NCI-H146 (cell line): ENCODE measurements at places on chromosomes 3 and 15.
A peak's percentile ranks its signal among the peaks of the same experiment; 100 is the strongest.

GRCh38 chr3:177823701-177824189, 626.5 kb upstream of the TBL1XR1 start:
- DNase-seq, result no peak

DNA sequence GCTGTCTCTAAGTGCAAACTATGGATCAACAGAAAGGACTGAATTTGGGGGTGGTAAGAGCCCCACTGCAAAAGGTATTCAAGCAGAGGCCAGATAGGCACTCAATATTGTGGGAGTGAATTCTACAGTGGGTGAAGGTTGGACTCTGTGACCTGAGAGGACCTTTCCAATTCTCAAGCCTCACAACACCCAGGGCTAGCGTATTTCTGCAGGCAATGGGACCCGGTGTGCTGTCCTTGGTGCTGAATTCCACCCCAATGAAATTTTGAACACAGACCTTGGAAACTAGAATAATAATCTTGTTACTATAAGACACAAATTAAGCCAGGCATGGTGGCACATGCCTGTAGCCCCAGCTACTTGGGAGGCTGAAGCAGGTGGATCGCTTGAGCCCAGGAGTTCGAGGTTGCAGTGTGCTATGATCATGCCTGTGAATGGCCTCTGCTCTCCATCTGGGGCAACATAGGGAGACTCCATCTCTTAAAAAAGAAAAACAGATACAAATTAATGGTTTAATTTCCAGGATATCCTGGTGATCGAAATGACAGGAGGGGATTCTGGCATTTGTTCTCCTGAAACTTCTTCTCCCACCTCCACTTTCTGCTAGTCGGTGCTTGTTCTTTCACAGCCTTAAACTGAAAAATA, 135.4 kb downstream of the RAB11A start:
- DNase-seq, result no peak

- DNase-seq, result no peak
Measured at GRCh38 chr3:16427103-16427965, 86.2 kb downstream of the RFTN1 start.

DNA sequence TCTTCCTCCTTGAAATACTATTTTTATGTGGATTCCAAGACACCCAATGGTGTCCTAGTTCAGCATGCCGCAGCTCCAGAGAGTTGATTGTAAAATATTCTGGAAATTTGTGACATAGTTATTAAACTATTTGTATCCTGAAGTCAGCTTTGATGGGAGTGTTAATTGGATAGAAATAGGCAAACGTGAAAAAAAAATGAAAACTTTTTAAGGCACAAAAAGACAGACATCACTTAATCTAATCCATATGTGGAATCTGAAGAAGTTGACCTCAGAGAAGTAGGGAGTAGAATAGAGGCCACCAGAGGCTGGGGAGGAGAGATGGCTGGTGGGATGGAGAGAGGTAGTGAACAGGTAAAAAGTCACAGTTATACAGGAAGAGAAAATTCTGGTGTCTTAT, 704.2 kb downstream of the ROBO1 start:
- no peak for DNase-seq

- DNase-seq, result no peak
Measured at GRCh38 chr3:21345382-21345976, 405.5 kb downstream of the ZNF385D start.

DNA sequence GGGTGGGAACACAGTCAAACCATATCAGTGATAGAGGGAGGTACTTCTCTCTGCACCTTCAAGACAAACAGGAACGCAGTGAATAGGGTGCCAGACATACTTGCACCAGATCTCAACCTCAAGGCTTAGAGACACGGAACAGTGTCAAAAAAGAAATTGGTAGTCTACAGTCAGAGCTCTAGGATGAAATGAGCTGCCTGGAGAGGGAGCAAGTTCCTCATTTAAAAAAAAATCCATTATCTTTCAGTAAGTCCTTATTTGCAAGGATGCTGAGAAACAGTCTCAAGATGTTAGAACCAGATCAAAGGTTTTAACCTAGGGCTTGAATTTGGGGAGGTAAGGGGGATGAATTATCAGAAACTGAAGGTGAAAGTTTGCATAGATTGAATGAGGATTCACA, 20.2 kb upstream of the LMCD1 start:
- no peak for DNase-seq

DNA sequence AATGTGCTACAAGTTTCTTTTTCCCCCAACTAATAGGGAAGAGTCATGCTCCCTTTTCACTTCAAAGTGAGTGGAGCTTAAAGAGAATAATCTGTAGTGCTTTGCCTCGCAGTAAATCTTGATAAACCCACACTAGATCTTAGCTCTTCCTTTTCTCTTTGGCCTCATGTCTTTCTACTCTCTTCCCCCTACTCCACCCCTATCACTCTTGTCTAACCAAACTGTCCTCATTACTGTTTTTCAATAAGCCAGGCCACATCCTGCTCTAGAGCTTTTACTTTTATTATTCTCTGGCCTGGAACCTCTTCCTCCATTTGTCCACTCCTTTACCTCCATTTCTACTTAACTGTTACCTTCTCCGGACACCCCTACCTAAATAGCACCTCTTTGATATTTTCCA, 291.0 kb upstream of the SATB1 start:
- no peak for DNase-seq

GRCh38 chr3:128317698-128318231, 148.9 kb downstream of the DNAJB8 start:
- no peak for DNase-seq

DNA sequence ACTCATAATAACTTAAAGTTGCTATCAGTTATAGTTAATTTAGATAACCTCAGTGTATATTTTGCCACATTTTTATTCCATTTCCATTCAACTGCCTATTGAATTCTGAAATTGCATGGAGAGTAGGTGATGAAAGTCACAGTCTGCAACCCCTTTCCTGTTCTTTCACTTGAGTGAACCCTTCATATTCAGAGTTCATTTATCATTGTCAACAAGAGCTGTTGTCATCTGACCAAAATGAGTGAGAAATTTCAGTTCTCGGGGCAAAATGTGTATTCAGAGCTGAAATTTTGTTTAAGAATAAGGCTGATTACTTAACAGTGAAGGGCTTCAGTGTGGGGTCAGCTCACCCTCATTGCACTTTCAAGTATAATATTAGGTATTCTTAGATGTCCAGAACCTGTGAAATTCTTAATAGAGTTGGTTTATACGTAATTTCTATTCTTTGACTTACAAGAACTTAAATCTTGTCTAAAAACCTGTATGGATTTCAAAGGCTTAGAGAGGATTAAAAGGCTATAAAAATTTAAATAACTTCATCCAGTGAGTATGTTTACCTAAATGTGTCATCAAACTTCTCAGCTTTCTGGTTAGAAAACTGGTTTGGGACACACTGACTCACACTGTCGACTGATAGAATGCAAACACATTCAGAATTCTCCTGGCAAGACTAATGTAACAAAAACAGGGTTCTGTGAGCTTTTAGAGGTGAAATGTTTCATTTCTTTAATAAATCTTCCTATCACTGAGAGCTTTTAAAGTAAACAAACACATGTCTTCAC, 92.2 kb downstream of the CMSS1 start:
- no peak for DNase-seq

DNA sequence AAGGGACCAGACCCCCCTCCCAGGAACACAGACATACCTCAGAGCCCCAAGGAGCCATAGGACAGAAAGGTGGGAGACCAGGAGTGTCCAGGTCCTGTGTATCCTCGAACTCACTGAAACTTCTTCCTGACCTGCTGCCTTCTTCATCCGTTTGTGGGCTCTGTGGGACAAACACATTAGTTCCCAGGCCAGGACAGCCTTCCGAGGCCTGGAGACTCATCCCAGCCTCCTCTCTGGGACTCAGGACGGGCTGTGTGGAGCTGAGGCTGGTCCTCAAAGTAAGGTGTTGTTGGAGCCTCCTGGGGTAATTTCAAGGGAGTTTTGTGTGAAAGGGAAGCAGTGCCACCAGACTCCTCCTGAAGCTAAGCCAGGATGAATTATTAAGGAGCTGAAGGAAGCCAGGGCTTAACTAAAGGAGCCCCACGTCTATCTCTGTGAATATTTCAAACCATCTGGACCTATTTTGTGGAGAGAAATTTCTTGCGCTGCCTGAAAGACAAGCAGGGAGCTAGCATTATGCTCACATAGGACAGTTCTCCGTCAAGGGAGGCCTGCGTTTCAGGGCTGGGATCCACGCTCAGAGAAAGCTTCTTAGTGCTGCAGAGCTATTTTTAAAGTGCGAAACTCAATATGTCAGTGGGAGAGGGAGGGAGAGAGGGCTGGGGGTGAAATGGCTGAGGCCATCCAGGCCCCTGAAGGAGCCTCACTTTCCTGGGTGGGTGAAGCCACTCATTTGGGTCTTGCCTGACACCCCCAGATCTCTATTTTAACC, 29.8 kb upstream of the PLA2G4E start:
- no peak for DNase-seq

- no peak for DNase-seq
Measured at GRCh38 chr15:51049081-51049480, 45.6 kb downstream of the TNFAIP8L3 start.

- DNase-seq, result no peak
Measured at GRCh38 chr15:68526269-68526668, 52.5 kb upstream of the CORO2B start.

GRCh38 chr3:177828208-177828565, 630.9 kb upstream of the TBL1XR1 start:
- DNase-seq, result no peak

DNA sequence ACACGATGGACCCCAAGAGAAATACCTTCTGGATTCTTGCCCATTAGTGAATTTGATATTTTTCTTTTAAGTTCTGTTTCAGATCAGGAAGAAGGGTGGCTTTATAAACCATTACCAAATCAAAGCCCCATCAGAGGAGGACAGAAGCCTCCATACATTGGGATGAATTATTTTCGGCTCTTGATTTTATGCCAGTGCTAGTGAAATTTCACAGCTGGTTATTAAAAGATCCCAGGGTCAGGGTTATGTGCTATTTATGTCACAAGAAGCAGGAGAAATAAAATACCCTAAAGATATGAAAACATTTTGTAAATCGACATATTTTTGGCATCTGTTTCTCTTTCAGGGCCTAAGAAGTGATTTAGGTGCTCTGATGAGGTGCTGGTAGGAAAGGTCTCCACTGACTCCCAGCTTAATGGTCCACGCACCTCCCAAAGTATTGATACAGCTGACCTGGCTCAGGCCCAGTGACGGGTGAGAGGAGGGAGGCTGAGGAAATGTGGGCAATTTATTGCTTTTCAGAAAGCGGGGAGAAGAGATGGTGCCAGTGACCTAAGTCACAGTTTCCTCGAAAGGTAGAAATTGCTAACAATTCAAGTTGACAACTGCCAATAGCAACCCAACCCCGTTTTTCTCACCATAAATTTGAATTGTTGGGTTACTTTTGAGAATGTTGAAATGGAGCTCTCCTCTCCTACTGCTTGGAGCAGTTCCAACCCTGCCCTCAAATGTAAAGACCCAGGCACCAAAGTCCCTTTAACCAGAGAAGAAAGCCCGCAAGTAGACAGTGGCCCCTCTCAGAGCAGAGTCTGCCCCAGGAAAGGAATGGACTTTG, 315.6 kb upstream of the NR2E3 start:
- DNase-seq, result no peak

DNA sequence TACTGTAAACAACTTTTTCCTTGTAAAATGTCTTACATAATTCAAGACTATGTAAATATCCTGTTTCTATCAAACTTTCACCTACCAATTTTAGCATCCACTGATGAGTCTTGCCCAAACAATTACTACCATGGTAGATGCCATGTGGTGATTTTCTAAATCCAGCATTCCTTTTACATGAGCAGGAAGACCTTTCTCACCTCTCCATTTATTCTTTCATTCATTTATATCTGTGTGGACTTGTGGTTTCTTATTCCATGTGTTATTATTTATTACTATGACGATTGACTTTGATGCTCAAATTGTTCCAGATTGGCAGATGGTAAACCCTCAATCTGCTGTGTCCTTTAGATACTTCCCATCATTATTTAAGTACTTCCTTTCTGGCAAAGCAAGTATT, 62.4 kb downstream of the IFT57 start:
- DNase-seq, result no peak

DNA sequence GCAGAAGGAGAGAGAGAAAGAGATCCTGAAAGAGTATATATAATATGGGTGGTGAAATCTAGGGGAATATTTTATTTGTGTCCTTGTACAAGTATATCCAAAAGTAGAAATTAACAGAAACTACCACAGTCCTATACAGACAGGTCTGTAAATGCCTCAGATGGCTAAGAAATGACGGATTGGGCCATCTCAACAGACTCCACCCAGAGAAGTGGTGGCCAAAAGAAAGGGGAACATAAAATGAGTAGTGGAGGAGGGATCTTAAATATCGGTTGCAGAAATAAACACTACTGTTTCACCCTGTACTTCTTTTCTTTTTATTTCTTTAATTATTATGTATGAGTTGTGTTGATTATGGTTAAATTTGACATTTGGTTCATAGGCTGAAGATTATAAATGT, 47.7 kb downstream of the CCR3 start:
- DNase-seq, result no peak

DNA sequence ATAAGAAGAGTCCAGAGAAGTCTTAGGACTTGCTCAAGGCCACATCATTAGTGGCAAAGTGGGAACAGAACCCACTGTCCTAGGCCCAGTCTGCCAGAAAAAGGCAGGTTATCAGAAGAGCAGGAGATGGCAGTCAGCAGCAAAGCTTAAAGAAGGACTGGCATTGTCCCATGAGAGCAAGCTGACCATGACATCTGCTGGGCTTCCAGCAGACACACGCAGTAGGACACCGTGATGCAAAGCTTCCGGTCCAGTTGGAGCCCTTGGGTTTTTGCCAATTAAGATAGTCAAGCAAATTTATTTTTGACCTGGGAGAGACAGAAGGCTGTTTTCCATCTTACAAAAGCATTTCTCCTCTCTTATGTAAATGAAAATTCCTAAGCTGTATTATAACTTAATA, 42.1 kb downstream of the ZBTB38 start:
- DNase-seq, result peak; percentile 98

- DNase-seq, result no peak
Measured at GRCh38 chr15:79918278-79918677, 21.5 kb upstream of the MTHFS start.

DNA sequence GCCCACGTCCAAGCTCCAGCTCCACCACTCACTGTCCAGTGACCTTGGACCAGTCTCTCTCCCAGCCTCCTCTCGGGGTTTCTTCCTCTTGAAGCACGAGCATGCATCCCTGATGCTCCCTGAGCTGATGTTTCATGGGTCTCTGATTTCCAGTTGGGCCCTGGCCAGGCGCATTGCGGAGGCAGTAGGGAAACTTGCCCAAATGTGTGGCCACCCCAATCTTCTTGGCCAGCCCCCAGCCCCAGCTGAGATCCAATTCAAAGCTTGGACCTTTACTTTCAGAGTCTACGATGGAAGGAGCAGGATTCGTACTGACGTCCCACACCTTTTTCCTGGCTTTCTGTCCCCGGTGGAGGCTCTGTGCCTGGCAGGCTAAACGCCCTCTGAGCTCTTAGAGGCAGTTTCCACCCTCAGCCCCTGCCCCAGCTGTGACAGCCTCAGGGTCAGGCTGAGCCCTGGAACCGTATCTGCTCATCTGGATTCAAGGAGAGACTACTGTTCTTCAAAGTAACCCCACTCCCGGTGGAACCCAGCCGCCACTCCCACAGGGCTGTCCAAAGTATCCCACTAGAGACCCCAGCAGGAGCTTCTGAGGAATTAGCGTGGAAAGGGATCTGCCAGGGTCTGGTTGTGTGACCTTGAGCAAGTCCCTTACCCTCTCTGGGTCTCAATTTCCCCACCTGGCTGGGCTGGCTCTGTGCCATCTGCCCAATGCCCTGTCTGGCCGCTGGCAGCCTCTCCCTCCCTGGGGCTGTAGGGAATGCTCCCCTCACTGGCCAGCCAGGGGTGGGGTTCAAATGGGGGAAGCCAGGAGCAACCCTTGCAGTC, 37.4 kb downstream of the CPN2 start:
- no peak for DNase-seq

- DNase-seq, result no peak
Measured at GRCh38 chr15:69479971-69480370, 27.4 kb downstream of the RPLP1 start.

- DNase-seq, result no peak
Measured at GRCh38 chr3:102691507-102691906, 256.7 kb downstream of the ZPLD1 start.
